ENCODE measurements at places on chromosomes 12 and 14.

DNA sequence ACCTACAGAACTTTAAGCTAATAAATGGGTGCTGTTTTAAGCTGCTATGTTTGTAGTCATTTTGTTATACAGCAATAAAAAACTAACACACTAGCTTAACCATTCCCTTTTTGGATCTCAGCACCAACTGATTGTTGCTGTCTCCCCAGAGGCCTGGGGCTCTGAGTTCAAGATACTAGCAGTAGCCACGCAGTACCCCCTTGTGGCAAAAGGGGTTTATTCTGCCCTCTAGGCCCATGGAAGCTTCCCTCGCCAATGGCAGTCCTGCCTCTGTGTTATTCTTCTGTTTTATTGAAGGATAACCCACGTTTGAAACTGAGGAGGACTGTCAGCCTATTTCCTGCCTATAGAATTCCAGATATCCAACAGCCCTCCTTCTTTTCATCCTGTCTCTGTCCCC is 455.3 kb upstream of the ATP2B1 start:
- DNase-seq, result no peak

DNA sequence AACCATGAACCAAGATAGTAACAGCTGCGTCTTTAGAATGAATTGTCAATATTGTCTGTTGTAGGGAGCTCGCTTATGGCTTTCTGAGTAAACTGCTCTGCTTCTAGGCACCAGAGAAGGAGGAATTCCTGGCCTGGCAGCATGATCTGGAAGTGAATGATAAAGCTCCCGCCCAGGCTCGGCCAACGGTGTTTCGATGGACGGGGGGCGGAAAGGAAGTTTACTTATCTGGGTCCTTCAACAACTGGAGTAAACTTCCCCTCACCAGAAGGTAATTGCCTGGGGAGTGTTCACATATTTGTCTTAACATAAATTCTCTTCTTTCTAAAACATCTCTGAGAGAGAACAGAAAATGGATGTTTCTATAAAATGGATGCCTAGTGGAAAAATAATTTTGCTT is 4.3 kb downstream of the PRKAB1 start:
- no peak for DNase-seq

DNA sequence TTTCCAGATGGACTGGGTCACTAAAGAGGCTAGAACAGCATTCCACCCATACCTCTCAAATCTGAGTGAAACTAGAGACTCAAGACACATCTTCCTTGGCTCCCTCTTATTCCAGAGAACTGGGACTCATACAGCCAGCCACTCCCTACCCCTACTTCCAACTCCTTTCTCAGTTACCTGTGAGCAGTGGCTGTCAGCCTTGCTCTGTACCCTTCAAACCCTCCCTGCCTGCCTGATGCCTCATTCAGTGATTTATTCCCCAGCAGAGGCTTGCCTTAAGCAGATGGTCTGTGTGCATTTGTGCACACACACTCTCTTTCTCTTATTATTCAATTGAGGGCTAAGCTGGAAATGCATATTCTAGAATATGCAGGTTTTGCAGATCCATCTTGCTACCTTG is 14.6 kb downstream of the GPR84 start:
- no peak for DNase-seq

DNA sequence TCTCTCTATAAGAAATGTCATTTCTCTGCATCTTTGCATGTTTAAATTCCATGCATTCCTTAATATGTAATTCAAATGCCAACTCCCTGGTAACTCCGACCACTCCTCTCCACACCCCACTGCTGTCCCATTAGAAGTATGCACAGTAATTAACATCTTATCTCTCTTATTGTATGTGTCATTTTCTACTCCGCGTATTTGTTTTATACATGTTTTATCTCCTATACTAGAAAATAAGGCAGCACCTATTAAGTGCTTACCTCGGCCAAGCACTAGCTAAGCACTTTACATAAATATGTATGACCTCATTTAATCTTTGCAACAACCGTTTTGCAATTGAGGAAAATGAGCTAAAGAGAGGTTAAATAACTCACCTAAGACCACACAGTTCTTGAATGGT is 469.8 kb downstream of the BCAT1 start:
- DNase-seq, result no peak

DNA sequence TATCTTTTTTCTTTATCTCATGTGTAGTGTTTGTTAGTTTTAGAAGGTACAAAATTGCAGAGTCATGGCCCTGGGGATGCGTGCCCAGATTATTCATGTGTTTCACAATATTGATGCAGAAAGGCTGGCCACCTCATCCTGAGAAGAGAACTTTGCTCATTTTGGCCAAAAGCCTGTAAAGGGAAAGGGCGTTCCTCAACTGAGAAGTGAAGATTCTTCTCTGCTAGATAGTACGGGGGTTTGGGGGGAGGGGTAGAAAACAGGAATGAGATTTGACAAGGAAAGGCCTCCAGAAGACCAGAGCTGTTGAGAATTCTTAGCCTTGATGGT is 1.7 kb downstream of the MGST1 start:
- DNase-seq, result no peak

- DNase-seq, result no peak
These were observed 6.7 kb upstream of the RNASE10 start for GRCh38 chr14:20498622-20499021.

DNA sequence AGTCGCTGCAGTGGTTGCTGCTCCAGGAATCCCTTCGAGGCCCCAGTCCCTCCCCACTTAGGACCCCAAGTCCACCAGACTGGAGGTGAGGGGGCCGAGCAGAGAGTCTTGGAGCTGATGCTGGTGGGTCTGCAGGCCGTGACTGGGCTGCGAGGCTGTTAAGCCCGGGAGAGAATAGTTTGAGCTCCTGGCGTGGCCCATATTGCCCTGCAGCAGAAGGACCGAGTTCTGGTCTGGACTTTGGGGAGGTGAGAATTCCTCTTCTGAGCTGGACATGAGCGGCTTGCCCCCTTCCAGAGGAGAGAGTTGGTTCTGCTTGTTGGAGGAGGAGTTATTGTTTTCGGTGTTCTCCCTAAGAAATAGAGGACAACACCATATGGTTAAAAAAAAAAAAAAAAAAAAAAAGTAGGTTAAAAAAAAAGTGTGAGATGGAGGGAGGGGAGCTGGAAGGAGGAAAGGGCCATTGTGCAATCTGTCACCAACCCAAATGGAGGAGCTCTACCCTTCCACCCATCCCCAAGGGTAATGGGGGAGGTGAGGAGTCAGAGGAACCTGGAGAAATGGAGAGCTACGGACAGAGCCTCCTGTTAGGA is 3.0 kb downstream of the SIX1 start:
- no peak for DNase-seq

Measured in cortex of kidney (tissue), 1 donor.